ENCODE measurements at places on chromosomes 2 and 18. TPM values are rescaled to one million over a fixed set of nuclear protein-coding genes. Genes with fewer than 3 reads are reported as not detected.

Gene SELENOI
- 1.6 TPM for polyA plus RNA-seq

Gene ZNF519
- not detected for polyA plus RNA-seq

Gene ZBTB7C
- 16.9 TPM for polyA plus RNA-seq

Gene FHOD3
- 5.6 TPM for polyA plus RNA-seq

Gene GPBAR1
- polyA plus RNA-seq, result 2.5 TPM

Gene NOL4
- 0.17 TPM for polyA plus RNA-seq

Gene ZCCHC2
- 4.8 TPM for polyA plus RNA-seq

All from sigmoid colon (tissue), 7 donors.